Sciatic nerve (tissue), 2 donors: ENCODE measurements at places on chromosomes 5 and 9. TPM values are rescaled to one million over a fixed set of nuclear protein-coding genes. Genes with fewer than 3 reads are reported as not detected.

- no peak for DNase-seq
These were observed 12.3 kb downstream of the TIGD6 start for GRCh38 chr5:149988126-149988525.

DNA sequence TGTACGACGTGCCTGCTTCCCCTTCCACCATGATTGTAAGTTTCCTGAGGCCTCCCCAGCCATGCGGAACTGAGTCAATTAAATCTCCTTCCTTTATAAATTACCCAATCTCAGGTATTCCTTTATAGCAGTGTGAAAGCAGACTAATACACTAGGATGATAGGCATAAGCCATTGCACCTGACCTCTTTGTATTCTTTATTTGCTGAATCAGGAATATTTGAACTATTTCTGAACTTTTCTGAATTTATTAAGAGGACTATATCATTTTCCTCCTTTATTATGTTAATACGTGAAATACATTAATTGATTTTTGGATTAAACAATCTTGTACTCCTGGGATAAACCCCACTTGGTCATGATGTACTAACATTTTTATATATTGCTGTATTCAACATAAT, 28.2 kb upstream of the NR4A3 start:
- DNase-seq = no peak

LMAN2 gene
- 70.0 TPM for total RNA-seq

GRCh38 chr5:7320701-7321301, 75.1 kb upstream of the ADCY2 start:
- DNase-seq = no peak

CD14 gene
- total RNA-seq = 107 TPM

MYMK gene
- not detected for total RNA-seq

C9orf43 gene
- total RNA-seq = 0.45 TPM

TGFBR1 gene
- total RNA-seq = 71.3 TPM

ALG2 gene
- total RNA-seq = 19.7 TPM

FAM120A gene
- 74.1 TPM for total RNA-seq

- DNase-seq = no peak
These were observed 2023.6 kb upstream of the CDH6 start for GRCh38 chr5:29169886-29170285.
